ENCODE measurements at places on chromosomes 12 and 14. TPM values are rescaled to one million over a fixed set of nuclear protein-coding genes. Genes with fewer than 3 reads are reported as not detected.

DNA sequence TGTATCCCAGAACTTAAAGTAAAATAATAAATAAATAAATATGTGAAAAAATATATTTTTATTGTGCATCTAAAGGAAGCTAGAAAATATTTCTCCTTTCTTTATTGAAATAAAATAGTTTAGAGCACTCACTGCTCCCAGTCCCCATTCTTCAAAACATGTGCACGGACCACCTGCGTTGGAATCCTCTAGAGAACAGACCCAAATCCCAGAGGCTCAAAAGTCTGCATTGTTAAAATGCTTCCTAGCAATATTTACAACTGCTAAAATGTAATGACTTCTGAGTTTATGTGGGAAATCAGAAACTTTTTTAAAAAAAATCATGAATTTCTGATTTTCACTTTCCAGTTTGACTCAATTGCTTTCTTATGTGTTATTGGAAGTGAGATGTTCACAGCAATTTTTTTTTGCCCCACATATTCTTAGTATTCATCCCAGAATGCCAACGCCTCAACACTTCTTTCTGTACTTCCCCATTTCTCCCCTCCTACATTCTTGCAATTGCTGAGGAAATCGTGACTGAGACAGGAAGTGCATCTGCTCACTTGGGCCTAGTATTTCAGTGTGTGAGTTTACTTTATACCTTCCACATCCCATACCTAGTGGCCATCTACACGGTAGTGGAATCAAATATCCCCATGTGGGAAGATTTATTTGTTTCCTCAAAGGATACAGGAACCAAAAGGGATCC is 116.0 kb upstream of the FLRT2 start:
- DNase-seq = no peak
- H3K27me3 ChIP-seq = no peaks in the 10 kb centered on the region
- H3K36me3 ChIP-seq = no peaks in the 10 kb centered on the region

DNA sequence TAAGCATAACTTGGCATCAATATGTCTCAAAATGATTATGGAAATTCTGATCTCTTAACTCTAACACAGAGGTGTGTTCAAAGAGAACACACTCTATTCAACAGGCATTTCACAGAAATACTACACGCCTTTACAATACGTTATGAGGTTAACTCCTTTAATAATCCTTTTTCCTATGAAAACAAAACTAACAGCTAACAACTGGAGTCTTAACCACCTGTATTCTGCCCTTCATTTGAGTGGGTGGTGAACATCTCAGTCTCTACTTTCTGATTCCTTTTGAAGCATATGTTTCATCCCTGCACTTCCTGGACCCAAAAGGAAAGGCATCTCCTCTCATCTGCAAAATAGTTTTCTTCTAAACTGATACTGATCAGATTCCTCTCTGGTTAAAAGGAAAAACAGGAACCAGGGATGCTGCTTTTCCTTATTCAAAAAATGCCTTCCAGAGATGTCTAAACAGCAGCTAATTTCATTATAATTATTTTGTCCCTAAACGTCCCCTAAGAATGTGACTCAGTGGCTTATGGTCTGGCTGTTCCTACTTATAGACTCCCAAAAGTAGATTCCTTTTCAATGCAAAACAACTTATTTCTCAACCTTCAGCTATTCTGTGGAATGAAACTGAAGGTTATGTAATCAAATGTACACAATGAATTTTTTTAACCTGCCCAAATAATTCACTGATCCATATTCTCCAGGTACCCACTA is 24.1 kb downstream of the ITPR2 start:
- H3K27ac ChIP-seq = no peak overlapping the region
- H3K36me3 ChIP-seq = no peaks in the 10 kb centered on the region
- H3K27me3 ChIP-seq = no peaks in the 10 kb centered on the region

GRCh38 chr14:84064316-84065125 is 1465.4 kb upstream of the FLRT2 start:
- H3K4me1 ChIP-seq = no peaks in the 10 kb centered on the region
- no peaks in the 10 kb centered on the region for H3K36me3 ChIP-seq
- H3K27me3 ChIP-seq = no peaks in the 10 kb centered on the region
- no peak overlapping the region for H3K4me3 ChIP-seq
- no peak overlapping the region for H3K27ac ChIP-seq

- H3K27ac ChIP-seq = peak overlapping the region; percentile 44
- H3K27me3 ChIP-seq = no peaks in the 10 kb centered on the region
- no peaks in the 10 kb centered on the region for H3K36me3 ChIP-seq
- no peak overlapping the region for H3K4me3 ChIP-seq
- DNase-seq = no peak
- H3K4me1 ChIP-seq = peaks cover 5% of the 10 kb centered on the region
Measured at GRCh38 chr12:2301531-2302461, 249.0 kb downstream of the CACNA1C start.

DNA sequence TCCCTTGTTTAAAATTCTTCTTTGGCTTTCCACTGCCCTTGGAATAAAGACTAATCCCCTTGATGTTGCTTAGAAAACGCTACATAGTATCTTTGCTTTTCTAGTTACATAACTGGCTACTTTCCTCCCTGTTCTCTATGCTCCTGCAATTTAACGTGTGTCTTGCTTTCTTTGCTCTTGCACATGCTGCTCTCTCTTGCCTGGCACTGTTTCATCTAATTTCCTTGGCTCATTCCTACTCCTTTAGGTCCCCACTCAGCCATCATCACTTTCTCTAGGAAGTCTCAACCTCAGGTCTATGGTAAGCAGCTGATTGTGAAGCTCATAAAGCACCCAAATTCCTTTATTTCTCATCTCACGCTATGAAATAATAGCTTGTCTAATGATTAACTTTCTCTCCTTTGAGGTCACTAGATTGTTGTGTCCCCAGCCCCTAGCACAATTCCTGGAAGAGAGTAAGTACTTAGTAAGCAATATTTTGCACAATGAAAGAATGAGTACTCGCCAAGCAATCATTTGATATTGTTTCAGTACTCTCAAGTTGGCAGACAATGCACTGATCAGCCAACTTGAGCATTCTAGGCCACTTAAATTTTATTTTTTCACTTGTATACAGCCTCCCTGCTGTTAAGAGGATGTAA is 3.3 kb downstream of the ALDH6A1 start:
- no peak overlapping the region for H3K4me3 ChIP-seq
- no peaks in the 10 kb centered on the region for H3K36me3 ChIP-seq
- DNase-seq = no peak

- no peaks in the 10 kb centered on the region for H3K36me3 ChIP-seq
- H3K4me1 ChIP-seq = peaks cover 35% of the 10 kb centered on the region
- H3K27me3 ChIP-seq = no peaks in the 10 kb centered on the region
- H3K4me3 ChIP-seq = peak overlapping the region; percentile 27
- DNase-seq = no peak
- peak overlapping the region; percentile 75 for H3K27ac ChIP-seq
Measured at GRCh38 chr12:6635375-6635855, 344 bp downstream of the LPAR5 start.

GRCh38 chr14:68780358-68781160 is 12.3 kb downstream of the ZFP36L1 start:
- DNase-seq = peak; percentile 68
- H3K27me3 ChIP-seq = no peaks in the 10 kb centered on the region
- no peak overlapping the region for H3K4me3 ChIP-seq
- H3K27ac ChIP-seq = peak overlapping the region; percentile 98

DNA sequence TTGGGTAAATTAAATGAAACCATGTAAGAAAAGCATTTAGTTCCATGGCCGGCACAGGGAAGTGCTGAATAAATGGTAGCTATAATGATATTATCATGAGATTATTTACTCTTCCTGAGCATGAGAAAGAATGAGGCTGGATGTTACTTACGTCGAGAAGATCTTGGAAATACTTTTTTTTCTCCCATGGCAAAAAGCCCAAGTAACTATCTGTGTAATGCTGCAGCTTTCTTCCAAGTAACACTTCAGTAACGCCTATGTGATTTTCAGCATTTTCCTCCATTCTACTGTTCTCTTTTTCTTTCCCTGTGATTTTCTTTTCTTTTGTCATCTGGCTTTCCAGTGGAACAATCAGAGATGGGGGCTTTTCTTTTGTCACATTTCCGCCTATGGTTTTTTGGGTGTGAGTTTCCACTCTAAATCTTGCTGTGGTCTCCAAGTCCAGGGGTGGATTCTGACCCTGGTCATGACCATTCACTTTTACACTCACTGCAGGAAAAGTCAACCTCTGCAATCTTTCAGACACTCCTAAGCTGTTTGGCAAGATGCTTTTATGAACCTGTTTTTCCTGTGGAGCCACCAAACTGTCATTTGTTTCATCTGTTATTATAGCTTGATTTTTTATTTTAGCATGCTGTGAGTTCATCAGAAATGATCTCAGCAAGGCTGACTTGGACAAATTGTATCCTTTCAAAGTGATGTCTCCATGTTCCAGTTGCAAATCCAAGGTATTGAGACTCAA is 25.0 kb upstream of the SYCP3 start:
- H3K4me1 ChIP-seq = peaks cover 13% of the 10 kb centered on the region
- no peak for DNase-seq
- H3K36me3 ChIP-seq = peaks cover 17% of the 10 kb centered on the region
- no peaks in the 10 kb centered on the region for H3K27me3 ChIP-seq

The POTEM gene
- total RNA-seq = not detected

DNA sequence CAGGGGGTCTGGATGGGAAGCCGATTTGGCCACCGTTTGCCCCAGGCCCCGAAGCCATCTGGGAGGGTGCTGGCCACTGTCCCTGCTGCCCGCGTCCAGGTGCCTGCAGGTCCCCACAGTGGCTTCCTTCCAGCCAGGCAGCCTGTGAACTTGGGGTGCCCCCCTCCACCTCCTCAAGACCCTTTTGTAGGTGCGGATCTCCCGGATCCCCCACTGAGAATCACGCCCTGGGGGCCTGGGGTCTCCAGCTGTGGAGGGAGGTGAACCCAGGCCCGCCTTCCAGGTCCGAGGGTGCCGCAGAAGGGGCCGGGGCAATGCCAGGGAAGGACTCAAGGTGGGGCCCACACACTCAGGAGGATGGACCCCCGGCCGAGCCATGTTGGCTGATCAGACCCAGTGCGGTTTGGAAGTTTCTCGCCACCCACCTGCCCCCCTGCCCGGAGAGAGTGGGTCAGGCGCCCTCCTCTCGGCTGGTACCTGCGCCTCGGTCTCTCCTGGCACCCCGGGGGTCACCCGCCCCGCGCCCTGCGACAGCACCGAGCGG is 1.7 kb downstream of the MMP17 start:
- H3K27ac ChIP-seq = peak overlapping the region; percentile 79
- no peak for DNase-seq
- H3K4me1 ChIP-seq = peaks cover 45% of the 10 kb centered on the region
- peak overlapping the region; percentile 49 for H3K4me3 ChIP-seq
- H3K36me3 ChIP-seq = no peaks in the 10 kb centered on the region
- peaks cover 77% of the 10 kb centered on the region for H3K27me3 ChIP-seq

- H3K27ac ChIP-seq = no peak overlapping the region
- H3K4me3 ChIP-seq = no peak overlapping the region
- DNase-seq = no peak
- H3K4me1 ChIP-seq = no peaks in the 10 kb centered on the region
- H3K27me3 ChIP-seq = no peaks in the 10 kb centered on the region
- H3K36me3 ChIP-seq = no peaks in the 10 kb centered on the region
Measured at GRCh38 chr12:106181401-106182114, 42.8 kb upstream of the NUAK1 start.

DNA sequence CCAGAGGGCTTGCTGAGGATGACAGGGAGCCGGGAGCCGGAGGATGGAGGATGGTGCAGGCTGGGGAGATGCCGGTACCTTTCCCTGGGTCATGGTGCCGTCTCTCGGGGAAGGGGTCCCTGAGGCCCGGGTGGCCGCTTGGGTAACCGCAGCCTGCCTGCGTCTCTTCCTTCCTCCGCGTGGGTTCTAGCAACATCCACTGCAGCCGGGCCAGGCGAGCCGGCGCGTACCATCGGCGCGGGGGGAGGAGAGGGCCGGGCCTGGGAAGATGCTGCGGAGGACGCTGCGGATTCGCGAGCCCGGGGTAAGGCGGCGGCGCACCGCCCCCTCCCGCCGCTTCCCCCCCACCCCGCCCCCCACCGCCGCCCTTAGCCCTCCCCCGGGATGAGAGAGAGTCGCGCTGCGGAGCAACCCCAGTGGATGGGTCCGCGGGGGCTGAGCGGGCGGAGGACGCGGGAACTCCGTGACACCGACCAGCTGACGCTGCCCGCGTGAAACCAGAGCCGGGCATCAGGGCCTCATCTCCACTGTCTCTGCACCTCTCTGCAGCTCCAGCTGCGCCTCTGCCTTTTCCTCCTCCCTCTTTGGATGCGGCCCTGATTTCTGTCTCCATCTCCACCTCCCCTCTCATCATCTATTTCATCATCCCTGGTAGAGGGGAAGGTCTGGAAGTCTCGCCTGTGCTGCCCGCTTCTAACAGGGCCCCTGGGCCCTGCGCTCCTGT is at the start of gene FAIM2:
Gene FAIM2 (minus strand): TSS at position 201 of the 724 bp plus-strand sequence. CDS start 108 bp downstream, at position 93.
- H3K36me3 ChIP-seq = no peaks in the 10 kb centered on the region
- peak within 1 kb of the TSS; percentile 20 for H3K4me3 ChIP-seq
- H3K27ac ChIP-seq = peak within 1 kb of the TSS; percentile 0
- H3K27me3 ChIP-seq = peaks cover 11% of the 10 kb centered on the region
- H3K4me1 ChIP-seq = peaks cover 5% of the 10 kb centered on the region

The NAV3 gene
- 1.1 TPM for total RNA-seq

DNA sequence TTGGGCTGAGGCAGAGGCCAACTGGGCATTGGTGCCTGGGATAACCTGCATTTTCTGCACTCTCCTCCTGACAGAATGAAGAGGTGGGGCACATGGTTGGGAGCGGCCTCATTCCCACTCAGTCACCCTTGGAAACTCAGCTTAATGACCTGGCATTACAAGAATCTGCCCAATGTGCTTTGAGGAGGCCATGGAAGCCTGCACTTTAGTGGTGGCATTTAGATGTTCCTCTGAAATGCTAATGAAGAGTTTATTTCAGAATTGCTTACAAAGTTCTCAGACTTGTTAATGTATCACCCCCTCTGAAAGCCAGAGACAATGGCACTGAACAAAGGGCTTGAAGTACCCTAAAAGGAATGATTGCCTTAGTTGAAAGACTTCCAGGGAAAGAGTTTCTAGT is 71.4 kb upstream of the PARP11 start:
- H3K4me1 ChIP-seq = no peaks in the 10 kb centered on the region
- peaks cover 5% of the 10 kb centered on the region for H3K27me3 ChIP-seq
- H3K4me3 ChIP-seq = no peak overlapping the region

The TULP3 gene
- total RNA-seq = 15.1 TPM

- H3K27me3 ChIP-seq = no peaks in the 10 kb centered on the region
- peak overlapping the region; percentile 97 for H3K27ac ChIP-seq
- H3K36me3 ChIP-seq = no peaks in the 10 kb centered on the region
- peak overlapping the region; percentile 89 for H3K4me3 ChIP-seq
Measured at GRCh38 chr12:111841236-111841749, 735 bp upstream of the MAPKAPK5 start.

The OTOGL gene
- total RNA-seq = 0.32 TPM

- no peaks in the 10 kb centered on the region for H3K36me3 ChIP-seq
- no peak overlapping the region for H3K27ac ChIP-seq
- no peak for DNase-seq
Measured at GRCh38 chr14:101373690-101374295, 187.5 kb upstream of the DIO3 start.

The TPPP2 gene
- not detected for total RNA-seq

GRCh38 chr14:54919330-54919729 is 16.7 kb upstream of the GCH1 start:
- H3K4me3 ChIP-seq = no peak overlapping the region
- no peaks in the 10 kb centered on the region for H3K27me3 ChIP-seq
- no peak overlapping the region for H3K27ac ChIP-seq
- H3K4me1 ChIP-seq = no peaks in the 10 kb centered on the region
- no peaks in the 10 kb centered on the region for H3K36me3 ChIP-seq
- no peak for DNase-seq

All from transverse colon (tissue), 4 donors.